Fibroblast of the aortic adventitia (primary cell): ENCODE measurements at places on chromosomes 12 and 14.

- no peak for DNase-seq
These were observed 62.3 kb upstream of the TMEM263 start for GRCh38 chr12:106893451-106893850.

DNA sequence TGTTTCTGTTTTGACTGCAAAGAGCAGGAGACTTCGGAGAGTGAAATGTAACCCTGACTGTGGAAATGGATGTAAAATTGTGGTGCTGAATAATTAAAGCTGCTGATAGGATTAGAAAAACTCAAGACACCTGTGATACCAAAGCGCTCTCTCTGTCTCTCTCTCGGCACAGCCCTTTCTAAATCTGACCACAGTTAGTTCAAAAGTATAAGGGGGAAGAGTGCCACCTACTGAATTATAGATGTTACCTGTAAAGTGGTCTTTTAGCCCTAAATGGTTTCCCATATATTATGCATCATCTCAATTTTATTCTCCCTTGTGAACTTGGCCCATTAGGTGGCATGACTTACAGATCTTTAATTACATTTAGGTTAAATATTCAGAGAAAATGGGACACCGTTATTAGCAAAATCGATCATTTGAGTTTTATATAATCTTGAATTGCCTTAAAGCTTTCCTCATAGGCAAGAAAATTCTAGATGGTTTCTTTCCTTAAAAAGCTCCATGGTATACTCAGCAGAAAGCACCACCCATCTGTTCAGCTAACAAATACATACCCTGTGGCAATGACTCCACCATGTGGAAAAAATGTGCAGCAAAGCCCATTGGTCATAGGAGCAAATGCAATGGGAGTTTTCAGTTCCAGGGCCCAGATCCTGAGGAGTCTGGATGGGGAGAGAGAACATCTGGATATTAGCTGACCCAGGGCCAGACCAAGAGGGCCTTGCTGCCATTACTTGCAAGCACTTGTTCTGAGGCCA, 18.1 kb downstream of the RFC5 start:
- DNase-seq: peak; percentile 77

DNA sequence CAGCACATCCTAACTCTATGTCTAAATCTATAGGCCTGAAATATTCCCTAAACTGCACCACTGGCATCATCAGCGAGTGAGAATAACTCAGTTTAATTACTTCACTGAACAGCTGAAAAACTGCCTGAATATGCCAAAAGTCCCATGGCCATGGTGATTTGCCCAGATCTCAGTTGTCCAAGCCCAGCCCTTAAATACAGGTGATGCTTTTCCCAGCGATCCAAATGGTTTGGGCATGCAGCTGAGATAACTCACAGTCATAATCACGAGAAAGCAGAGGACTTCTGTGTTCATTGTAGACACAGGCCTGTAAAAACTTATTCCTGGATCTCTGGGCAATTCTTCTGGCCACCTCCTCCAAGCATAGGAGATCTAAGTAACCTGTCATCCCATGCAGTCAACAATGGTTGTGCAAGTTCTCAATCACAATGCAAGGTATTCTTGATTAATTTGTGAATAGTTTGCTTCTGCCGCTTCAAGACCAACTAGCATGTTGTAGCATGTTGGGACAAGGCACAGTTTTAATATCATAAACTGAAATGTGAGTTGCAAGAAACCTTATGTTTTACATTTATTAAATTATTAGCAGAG, 40.5 kb downstream of the DUSP6 start:
- DNase-seq: no peak

- DNase-seq: no peak
These were observed 359.8 kb downstream of the APAF1 start for GRCh38 chr12:99004799-99005466.

GRCh38 chr14:72790887-72791566, 102.9 kb downstream of the DPF3 start:
- no peak for DNase-seq

- peak; percentile 55 for DNase-seq
These were observed 208.2 kb downstream of the DAD1 start for GRCh38 chr14:22380571-22381407.

DNA sequence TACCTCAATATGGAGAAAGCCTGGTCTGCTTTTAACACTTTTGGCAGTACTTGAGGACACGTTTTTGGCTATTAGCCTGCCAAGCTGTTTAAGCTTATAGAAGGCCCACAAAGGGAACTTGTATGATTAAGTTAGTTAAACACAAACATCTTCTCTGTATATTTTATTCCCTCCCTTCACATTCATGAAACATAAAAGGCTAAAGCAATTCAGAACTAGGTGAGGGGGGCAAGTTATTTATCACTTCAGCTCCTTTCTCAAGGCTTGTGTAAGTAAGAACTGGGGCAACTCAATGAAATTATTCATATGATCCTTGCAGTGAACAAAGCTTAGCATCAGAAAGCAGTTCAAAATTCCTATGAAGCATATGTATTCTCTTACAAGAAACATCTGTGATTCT, 7.5 kb downstream of the PRICKLE1 start:
- DNase-seq: peak; percentile 48

DNA sequence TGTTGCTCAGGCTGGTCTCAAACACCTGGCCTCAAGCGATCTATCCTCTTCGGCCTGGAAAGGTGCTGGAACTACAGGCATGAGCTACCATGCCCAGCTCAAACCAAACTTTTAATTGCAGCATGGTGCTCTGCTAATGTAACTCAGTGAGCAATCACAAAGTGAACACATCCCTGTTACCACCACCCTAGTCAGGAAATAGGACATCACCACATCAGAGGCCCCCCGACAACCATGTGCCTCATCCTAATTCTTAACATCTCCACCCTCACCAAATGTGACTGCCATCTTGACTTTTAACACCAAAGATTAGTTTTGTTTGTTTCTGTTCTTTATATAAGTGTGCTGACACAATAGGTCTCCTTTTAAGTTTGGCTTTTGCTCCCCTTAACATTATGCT, 22.8 kb upstream of the SDR39U1 start:
- no peak for DNase-seq

DNA sequence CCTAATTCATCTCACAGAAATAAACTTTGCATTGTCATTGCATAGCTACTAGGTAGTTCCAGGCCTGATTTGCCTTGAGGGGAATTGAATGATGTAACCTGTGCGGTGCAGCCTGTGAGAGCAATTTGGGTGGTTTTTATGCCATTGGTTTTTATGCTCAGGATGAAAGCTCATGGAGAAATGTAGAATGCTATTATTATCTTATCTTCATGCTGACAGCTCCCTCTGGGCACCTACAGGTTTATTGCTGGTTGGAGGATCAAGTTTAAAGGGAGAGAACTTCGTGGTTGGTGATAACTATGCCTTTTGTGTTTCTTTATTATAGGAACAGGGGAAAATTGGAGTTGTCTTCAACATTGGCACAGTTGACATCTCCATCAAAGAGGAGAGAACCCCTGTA, 547.9 kb downstream of the DIO2 start:
- no peak for DNase-seq

GRCh38 chr14:74176400-74176793, 62.9 kb upstream of the VSX2 start:
- DNase-seq: no peak

- DNase-seq: no peak
These were observed 359.4 kb downstream of the TMEM121 start for GRCh38 chr14:105885561-105886320.

DNA sequence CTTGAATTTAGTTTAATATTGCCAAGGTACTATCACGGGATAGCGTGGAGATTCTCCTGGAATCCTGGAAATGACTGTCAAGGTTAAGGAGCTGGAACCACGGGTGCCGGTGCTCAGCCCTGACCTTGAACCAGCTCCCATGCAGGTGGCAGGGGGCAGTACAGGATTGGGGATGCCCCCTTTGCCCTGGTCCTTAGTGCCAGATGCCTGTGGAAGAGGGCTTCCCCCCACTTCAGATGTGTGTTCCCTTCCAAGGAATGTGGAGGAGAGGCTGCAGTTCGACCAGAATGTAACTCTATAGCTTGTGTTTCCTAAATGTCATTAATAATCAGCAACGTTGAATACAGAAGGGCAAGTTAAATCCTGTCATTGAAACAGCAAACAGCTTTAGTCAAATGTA, 258.9 kb downstream of the VRK1 start:
- no peak for DNase-seq

- DNase-seq: peak; percentile 70
These were observed 150.4 kb upstream of the FAR2 start for GRCh38 chr12:28998662-28999120.

DNA sequence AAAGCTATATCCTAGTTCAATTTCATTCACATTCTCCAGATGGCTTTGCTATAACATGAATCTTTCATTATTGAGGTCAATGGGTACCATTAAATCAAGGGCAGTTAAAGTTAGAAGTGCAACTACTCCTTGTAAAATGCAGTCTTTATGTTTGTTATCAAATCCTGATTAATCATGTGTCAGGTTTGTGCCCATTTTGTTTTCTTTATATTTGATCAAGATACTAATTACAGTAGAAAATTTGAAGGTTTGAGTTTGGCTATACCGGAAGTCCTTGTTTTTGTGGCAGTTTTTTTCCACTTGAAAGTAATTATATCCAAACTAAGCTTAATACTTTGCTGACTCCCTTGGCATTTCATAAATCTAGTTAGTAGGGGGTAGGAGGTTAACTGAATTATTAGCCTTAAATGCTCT, 513.0 kb downstream of the DIO2 start:
- DNase-seq: no peak

GRCh38 chr12:1879633-1880032, 38.8 kb downstream of the CACNA2D4 start:
- DNase-seq: no peak

DNA sequence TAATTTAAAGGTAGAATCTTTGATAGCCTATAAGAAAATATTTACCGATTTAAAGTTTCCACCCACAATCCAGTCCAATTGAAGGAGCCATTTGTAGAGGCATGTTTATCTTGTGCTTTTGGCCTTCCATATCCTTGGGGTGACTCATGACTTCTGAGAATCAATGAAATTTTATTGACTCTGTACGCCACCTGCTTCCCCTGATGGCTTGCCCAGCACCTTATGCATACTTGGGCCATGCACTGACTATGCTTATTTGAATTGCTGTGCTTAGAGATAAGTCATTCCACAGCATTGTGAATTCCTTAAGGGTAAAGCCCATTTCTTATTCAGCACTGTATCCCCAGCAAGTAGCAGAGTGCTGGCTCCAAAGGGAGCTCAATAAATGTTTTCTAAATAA, 954.8 kb upstream of the SEL1L start:
- DNase-seq: no peak

DNA sequence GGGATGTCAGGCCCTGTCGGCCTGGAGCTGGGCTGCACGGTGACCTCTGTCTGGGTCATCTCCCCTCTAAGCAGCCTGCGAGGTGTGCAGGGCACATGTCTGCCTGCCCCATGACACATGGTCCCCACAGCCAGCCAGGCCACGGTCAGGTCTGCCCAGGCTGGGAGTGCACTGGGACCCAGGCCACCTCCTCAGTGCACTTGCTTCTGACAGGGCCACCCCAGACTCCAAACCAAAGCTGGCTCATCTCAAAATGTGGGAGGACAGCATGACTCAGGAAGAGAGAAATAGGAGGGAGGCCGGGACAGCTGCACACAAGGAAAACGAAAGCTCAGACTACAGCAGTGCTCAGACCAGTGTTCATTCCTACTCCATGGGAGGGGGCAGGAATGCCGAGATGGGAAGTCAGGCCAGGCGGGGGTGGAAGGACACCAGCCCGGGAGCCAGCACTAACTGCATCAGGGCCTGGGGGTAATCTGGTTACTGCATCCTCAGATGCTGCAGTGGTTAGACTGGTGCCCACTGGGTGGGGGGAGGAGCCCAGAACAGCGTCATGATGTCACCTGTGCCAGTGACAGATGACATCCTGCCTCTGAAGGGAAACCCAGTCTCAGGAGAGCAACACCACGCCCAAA, 4.0 kb downstream of the P2RX2 start:
- peak; percentile 78 for DNase-seq

- no peak for DNase-seq
These were observed 229.4 kb downstream of the BCL11B start for GRCh38 chr14:99042381-99043266.

- DNase-seq: no peak
These were observed 176.8 kb downstream of the GXYLT1 start for GRCh38 chr12:41967668-41968500.

DNA sequence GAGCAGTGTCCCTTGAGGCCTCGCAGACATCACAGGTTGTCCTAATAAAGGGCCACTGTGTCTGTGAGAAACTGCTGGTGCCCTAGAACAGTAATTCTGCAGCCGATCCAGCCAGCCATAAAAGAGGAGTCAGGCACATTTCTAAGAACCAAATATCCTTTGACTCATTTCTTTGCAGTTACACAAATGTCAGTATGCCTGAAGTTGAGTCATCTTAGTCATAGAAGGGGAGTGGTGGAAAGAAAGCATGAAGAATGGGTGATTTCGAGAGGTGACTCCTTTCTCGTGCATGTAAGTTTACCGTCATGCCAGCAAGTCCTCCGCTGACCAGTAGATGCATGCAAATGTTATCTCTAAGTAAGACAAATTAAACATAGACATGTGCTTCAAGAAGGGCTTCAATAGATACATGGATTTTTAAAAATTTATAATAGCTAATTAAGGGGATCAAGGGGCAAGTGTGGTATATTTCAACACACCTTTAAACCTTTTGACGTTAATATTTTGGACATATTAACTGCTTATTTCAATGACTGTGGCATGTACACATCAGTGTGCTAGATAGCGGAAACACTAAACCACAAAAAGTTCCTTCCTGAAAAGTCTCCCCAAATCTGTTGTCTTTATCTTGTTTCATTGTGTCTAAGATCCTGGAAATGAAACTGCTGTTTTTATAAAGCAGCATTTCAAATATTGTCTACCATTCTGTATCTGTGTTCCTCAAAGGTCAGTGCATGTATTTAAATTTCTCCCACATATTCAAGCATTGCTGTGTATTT, 497.4 kb downstream of the NPAS3 start:
- peak; percentile 50 for DNase-seq

DNA sequence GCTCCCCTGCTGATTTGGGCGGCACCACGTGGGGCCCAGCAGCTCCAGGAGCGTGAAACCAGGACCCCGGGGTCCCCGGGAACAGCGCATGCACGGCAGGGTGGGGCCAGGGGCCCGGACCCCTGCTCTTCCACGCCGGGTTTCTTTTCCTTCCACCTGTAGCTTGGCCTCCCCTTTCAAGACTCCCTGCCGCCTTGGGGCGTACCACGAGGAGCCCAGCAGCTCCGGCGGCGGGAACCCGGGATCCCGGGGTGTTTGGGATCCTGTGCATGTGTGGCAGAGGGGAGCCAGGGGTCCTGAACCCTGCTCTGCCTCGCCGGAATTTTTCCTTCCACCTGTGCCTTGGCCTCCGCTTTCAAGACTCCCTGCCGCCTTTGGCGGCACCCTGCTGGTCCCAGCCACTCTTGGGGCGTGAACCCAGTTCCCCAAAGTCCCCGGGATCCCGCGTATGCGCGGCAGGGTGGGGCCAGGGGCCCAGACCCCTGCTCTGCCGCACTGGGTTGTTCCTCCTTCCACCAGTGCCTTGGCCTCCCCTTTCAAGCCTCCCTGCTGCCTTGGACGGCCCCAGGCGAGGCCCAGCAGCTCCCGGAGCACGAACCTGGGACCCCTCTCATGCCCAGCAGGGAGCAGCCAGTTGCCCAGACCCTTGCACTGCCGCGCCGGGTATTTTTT, 322.7 kb downstream of the ALG10 start:
- no peak for DNase-seq

- no peak for DNase-seq
These were observed 42.0 kb downstream of the TRAF3 start for GRCh38 chr14:102819176-102819628.

- DNase-seq: peak; percentile 55
These were observed 59.4 kb downstream of the TSPAN11 start for GRCh38 chr12:30985814-30986452.

GRCh38 chr12:99707883-99708282, 60.3 kb downstream of the GARIN6 start:
- no peak for DNase-seq

- DNase-seq: no peak
These were observed 105.3 kb downstream of the PRKD1 start for GRCh38 chr14:29822430-29822709.
